ENCODE measurements at places on chromosomes 3 and 15.

- DNase-seq = no peak
Observed at GRCh38 chr3:126352476-126353454, 4.4 kb downstream of the KLF15 start.

- DNase-seq = no peak
Observed at GRCh38 chr3:41304593-41304992, 105.3 kb downstream of the CTNNB1 start.

DNA sequence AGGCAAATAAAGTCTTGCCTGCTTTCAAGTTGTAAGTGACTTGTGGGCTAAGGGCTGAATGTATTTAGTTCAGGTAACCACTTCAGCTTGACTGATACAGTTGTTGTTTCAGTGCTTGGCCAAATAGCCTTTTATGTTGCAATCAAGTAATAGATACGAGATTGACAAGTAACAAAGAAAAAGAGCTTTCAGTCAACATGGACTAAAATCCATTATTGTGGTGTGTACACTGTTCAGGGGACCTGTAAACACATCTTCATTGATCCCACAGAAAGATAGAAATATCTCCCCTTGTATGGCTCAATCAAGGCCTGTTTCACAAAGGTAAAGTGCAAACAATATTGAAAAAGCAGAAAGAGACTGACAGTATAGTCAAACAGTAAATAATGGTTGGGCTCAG lies 224.8 kb upstream of the TMCO5A start:
- DNase-seq = no peak

GRCh38 chr3:115822579-115822978 lies 199.3 kb downstream of the GAP43 start:
- DNase-seq = no peak

- DNase-seq = no peak
Observed at GRCh38 chr3:72847282-72847681, 963 bp downstream of the SHQ1 start.

DNA sequence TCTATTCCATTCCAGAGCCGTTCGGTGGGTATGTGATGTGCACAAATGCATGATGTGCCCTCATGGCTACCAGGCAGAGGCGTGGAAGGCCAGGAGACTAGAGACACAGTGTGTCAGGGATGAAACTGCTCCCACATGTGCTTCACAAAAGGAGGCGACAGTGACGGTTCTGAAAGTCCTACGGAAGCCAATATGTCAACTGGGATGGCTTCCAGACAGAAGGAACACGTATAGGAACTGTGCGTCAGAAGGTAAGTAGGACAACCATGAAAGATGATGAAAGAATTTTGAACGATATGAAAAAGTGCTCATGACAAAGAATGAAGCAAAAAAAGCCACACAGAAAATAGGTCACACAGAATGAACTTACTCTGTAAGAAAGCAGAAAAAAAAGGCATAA lies 34.1 kb downstream of the GLB1 start:
- no peak for DNase-seq

GRCh38 chr3:159058859-159059258 lies 257.0 kb downstream of the MFSD1 start:
- DNase-seq = no peak

DNA sequence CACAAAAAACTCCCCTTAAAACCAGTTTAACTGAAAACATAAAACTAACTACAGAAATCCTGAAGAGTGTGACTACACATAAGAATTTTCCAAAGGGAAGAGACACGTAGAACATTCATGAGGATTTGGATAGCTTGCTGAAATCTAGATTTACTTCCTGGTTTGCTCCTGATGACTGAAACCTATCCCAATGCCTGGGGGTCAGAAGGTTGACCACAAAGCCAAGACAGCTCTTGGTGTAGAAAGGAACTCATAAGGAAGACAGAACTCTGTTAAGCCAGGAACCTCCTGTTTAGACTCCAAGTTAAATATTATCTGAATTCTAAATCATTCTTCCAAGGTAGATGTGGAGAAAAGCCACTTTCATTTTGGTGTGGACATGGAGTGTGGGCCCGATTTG lies 92.8 kb downstream of the TFG start:
- DNase-seq = no peak

- peak; percentile 32 for DNase-seq
Observed at GRCh38 chr3:53161820-53162671, 1.0 kb downstream of the PRKCD start.

DNA sequence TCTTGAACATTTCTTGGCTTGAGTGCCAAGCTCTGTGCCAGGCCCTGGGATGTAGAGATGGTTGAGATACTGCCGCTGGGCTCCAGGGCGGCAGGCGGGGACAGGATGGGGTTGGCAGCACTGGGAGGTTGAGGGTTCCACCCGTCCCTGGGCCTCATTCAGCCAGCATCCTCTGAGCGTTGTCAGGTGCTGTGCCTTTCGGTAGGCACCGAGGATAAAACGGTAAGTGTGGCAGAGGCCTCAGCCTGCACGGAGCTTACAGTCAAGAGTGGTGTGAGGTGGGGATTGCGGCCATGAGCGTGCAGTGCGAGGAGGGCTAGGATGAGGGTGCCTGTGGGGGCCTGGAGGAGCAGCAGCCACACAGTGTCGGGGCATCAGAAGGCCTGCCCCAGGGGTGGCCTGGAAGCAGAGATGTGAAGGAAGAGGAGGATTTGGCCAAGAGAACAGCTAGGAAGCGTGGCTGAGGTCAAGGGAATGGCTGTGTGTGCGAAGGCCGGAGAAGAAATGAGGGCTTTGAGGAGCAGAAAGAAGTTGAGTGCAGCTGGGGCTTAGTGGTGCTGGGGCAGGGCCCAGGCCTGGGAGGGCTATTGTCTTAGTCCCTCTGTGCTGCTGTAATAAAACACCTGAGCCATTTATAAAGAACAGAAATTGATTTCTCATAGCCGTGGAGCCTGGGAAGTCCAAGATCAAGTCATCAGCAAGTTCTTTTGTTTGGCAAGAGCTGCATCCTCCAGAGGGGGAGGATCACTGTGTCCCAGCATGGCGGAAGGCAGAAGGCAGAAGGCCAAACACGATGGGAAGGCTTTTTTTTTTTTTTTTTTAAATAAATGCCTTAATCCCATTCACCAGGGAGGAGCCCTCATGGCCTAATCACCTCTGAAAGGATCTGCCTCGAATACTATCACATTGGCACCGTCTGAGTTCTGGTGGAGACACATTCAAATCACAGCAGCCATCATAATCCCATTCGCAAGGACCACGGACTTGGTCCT lies 22.7 kb downstream of the CORO2B start:
- no peak for DNase-seq

DNA sequence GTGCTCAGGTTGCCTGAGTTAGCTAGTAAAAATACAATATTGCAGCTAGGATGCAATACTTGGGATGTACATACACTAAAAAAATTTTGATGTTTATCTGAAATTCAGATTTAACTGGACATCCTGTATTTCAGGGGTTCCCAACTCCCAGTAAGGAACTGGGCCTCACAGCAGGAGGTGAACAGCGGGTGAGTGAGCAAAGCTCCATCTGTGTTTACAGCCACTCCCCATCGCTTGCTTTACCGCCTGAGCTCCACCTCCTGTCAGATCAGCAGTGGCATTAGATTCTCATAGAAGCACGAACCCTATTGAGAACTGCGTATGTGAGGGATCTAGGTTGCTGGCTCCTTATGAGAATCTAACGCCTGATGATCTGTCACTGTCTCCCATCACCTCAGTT lies 285.1 kb upstream of the PROK2 start:
- no peak for DNase-seq

- no peak for DNase-seq
Observed at GRCh38 chr3:73018790-73019441, 22.3 kb downstream of the PPP4R2 start.

- no peak for DNase-seq
Observed at GRCh38 chr3:32414522-32415202, 23.0 kb downstream of the CMTM7 start.

DNA sequence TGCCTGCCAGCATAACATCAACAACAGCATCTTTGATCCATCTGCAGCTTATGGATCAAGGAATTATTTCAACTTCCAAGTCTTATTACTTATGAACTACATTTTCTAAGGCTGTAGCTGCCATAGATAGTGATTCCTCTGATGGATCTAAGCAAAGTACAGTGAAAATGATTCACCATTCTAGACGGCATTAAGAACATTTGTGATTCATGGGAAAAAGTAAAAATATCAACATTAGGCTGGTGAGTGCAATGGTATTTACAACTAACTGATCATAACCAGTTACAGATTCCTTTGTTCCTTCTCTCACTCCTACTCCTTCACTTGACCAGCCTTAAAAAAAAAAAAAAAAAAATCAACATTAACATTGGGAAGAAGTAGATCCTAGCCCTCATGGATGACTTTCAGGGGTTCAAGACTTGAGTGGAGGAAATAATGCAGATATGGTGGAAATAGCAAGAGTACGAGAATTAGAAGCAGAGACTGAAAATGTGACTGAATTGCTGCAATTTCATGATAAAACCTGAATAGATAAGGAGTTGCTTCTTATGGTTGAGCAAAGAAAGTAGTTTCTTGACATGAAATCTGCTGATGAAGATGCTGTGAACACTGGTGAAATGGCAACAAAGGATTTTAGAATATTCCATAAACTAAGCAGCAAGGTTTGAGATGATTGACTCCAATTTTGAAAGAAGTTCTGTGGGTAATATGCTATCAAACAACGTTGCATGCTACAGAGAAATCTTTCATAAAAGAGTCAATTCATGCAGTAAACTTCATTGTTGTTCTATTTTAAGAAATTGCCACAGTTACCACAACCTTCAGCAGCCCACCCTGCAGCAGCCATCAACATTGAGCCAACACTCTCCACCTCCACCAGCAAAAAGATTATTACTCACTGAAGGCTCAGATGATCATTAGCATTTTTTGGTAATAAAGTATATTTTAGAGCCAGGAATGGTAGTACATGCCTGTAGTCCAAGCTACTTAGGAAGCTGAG lies 22.8 kb downstream of the SLC12A6 start:
- no peak for DNase-seq

DNA sequence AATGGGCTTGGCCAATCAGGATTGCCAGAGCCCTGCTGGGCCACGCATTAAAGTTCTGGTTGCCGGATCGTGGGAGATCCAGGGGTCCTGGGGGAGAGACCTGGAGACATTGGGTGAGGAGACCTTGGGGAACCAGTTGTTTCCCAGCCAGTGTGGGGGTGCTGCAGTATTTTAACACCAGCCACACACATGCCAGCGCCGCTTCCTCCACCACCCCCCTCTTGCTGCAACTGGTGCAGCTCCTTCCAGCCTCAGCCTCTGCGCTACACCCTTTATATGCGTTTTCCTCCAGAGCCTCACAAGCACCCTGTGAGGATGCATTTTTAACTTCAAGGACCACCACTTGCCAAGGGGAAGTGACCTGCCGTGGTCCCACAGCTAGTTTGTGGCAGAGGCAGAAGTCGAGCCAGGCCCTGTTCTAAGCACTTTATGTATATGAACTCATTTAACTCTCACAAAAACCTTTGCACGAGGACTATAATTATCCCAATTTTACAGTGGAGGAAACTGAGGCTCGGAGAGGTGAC lies 29.4 kb upstream of the GRIP2 start:
- DNase-seq = no peak

- DNase-seq = peak; percentile 7
Observed at GRCh38 chr3:98521897-98522543, 682 bp downstream of the CLDND1 start.

GRCh38 chr15:69526081-69527061 lies 73.8 kb downstream of the RPLP1 start:
- DNase-seq = no peak

DNA sequence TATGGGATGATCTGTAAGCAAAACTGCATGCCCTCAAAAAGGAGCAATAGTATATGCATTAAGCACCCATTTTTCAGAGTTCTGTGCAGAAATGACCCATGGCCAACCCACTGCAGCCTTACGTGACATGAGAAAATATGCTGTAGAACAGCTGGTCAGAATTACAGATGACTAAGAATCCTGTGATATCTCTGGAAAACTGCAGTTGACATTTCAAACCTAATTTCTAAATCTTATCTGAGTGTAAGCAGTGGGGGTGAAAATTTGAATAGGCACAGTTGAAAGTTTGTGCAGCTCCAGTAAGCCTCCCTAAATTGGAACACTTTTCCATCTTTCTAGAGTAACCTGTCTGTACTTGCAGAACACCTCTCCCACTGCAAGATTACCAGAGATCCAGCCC lies 28.7 kb upstream of the COL6A6 start:
- DNase-seq = no peak

GRCh38 chr15:99143655-99144610 lies 39.1 kb downstream of the SYNM start:
- DNase-seq = no peak

DNA sequence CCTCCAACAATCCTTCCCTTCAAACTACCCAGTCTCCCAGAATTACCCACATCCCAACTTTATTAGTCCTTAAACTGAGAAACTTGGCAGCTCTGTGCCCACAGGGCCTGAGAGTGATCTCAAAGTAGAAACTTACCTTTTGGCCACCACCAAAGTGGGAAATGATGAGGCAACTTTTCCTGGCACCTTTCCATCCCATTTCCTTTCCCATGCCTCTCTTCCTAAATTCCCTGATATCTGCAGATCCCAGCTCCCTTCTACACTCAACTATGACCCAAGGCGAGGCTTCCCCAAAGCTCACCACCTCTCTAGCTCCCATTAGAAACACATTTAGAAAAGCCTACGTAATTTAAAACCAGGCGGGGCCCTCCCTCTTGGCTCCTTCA lies 271.9 kb downstream of the FOXP1 start:
- no peak for DNase-seq

- DNase-seq = no peak
Observed at GRCh38 chr3:27939521-27939920, 217.4 kb upstream of the EOMES start.

GRCh38 chr3:151770956-151771355 lies 37.2 kb downstream of the AADACL2 start:
- DNase-seq = no peak

DNA sequence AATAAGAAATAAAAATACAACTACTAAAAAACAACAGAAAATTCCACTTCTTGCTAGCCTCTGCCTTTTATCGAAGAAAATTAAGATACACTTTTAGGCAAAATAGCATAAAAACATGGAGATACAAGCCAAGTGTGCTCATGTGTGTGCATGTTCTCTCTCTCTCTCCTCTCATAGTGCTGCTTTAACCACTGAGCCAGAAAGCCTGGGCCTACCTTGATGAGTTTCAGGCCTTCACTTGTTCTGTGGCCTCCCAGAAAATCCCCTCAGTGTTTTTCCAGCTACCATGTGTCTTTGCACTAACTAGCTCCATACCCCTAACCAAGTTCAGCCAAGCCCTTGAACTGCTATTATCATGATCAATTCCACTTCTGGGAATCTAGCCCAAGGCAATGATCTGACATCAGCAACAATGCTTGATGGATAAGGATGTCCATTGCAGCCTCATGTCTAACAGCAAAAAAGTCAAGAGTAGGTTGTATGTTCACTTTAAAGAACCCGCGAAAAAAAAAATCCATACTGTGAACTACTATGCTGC lies 18.1 kb downstream of the CYP11A1 start:
- no peak for DNase-seq

DNA sequence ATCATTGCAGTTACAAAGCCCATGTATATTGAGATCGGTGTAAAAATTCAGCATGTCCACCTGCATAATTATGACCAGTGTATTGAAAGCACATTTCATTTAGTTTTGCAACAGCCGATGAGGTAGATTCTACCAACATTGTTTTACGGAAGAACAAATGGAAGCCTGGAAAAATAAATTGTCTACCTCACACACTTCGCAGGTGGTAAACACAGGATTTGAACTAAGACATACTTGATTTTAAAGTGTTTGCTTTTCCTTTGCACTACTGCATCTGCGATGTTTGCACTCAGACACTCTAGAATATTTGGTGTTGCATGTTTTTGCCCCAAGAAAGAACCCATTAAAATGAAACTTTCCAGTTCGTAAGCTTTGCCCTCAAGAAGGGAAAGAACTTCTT lies 148.4 kb downstream of the PGPEP1L start:
- no peak for DNase-seq

Data from activated CD4-positive, CD25-positive, alpha-beta regulatory T cell (primary cell).